ENCODE measurements at places on chromosomes 12 and 14.

- ATAC-seq = peak; percentile 84
Observed at GRCh38 chr14:68669111-68669511, 123.8 kb downstream of the ZFP36L1 start.

DNA sequence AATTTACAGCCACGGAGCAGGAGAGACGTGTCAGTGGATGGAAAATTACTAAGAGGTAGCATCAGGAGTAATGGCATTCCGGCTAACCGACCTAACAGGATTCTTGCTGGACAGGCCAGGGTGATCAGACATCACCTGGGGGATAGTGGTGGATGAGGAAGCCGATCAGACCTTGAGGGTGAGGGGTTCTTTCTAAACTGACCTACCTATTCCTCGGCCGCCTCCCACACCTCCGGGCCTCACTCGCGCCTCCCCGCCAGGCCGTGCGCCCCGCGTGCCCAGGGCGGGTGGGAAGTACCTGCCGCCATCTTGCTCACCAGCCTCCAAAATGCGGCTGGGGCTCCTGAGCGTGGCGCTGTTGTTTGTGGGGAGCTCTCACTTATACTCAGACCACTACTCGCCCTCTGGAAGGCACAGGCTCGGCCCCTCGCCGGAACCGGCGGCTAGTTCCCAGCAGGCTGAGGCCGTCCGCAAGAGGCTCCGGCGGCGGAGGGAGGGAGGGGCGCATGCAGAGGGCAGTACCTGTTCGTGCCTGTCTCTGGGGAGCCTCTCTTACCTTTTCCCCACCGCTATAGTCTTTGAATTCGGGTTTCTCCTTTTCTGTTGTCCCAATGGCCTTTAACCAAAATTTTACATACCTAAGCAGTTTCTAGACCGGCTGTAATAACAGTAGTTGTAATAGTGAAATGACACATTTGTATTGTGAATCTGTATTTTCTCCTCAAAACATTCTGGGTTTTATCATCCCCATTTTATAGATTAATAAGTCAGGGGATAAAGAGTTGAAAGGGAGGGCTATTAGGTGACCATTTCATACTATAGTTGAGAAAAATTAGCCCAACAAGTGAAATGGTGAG, at the start of gene TMPRSS12:
TSS of gene TMPRSS12 (plus strand) at position 290 of the 857 bp plus-strand sequence. CDS start at position 329, 39 bp downstream.
- peak; percentile 54 for ATAC-seq

DNA sequence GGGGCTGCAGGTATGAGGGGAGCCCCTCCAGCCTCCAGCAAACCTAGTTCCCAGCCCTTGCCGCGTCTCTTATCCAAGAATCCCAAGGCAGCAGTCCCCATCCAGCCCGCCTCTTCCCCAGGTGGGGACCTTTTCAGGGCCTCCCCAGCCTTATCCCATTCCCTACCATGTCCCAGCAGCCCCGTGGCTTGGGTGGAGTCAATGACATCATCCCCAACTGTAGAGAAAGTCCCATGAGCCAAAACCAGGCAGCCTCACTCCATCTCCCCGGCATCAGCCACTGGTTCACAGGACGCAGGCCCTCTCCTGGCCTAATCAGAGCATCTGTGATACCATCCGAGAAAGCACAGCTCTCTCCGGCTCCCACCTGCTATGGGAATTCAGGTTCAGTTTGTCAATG, 131.0 kb downstream of the NCOR2 start:
- ATAC-seq = no peak

DNA sequence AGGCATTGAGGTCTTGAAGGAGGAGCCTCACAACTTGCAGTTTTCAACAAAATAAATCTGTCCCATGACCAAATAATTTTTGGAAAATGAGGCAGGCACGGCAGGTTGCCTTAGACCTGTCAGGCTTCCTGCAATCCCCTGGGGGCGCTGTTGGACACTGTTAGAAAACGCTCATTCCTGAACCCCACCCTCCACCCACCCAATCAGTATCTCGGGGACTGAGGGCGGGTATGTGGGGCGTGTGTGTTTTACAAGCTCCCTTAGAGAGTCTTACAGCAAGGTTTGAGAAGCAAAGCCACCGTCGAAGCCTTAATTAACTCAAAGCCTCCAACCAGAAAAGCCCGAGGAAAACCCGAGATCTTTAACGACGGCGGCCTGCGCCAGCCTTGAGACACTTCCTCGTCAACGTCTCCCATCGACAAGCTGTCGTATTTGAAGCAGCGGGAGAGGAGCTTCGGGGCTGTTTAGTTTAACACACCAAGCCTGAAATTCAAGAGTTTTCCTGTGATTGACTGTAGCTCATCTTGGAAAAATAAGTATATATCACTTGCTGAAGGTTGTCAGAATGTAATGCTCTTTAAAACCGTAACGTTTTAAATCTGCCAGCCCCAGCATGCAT, 123.0 kb downstream of the GLT1D1 start:
- ATAC-seq = no peak

DNA sequence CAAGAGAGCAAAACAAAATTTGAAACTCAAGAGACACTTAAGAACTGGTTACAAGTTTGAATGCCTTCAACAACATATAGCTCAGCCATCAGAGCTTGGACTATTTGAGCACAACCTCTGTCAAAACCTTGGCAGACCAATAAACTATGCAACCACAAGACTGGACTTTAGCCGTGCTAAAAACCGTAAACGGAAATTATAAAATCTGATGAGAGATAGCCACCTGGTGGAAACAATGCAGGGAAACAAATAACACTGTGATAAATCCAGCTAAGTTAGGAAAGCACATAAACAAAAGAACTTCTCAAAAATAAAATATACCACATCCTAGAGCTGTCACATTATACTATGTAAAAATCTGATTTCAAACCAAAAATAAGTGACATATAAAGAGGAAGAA, 1074.2 kb upstream of the NOVA1 start:
- ATAC-seq = no peak

All from esophagus mucosa (tissue), 1 donor.